NCI-H2081 treated with DMSO at 0.1 percent for 48 hours (cell line): ENCODE measurements at places on chromosomes 3 and 15.

- DNase-seq, result no peak
These were observed 104.8 kb downstream of the PPP2R3A start for GRCh38 chr3:136070334-136070733.

GRCh38 chr3:183447206-183448001 lies 19.0 kb upstream of the MCF2L2 start:
- DNase-seq, result peak; percentile 89

GRCh38 chr3:149895339-149895738 lies 75.4 kb downstream of the PFN2 start:
- no peak for DNase-seq

GRCh38 chr3:50242851-50243542 lies 7.0 kb downstream of the GNAI2 start:
- no peak for DNase-seq

DNA sequence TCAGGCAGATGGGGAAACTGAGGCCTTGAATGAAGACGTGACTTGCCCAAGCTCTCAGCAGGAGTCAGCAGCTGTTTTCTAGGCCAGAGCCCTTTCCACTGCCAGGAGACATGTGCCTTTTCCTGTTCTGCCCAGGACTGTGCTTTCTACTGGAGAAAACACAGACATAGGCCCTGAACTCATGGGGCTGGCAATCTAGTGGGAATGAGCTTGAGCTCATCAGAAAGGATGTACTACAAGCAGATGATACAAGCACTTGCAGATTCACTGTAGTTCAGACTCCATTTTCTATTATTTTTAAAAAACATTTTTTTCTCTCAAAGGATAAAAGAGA lies 14.4 kb downstream of the MASP1 start:
- DNase-seq, result no peak

- no peak for DNase-seq
These were observed 94.1 kb downstream of the FAM43A start for GRCh38 chr3:194779729-194780224.

DNA sequence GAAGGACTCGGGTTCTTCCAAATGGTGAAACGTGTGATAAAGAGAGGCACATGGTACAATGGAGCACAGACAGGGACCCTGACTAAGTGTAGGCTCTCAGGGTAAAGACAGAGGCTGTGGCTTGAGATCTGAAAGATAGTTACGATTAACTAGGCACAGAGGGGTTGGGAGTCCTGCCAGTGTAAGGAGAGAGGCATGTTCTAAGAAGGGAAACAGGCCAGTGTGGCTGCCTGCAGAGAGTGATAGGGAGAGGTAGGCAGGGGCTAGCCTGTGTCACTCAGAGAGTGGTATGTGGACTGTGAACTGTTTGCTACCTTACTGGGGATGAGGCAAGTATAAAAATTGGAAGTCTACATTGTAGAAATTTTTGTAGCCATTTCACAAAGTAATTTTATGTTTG lies 109.5 kb downstream of the PEX5L start:
- DNase-seq, result no peak

DNA sequence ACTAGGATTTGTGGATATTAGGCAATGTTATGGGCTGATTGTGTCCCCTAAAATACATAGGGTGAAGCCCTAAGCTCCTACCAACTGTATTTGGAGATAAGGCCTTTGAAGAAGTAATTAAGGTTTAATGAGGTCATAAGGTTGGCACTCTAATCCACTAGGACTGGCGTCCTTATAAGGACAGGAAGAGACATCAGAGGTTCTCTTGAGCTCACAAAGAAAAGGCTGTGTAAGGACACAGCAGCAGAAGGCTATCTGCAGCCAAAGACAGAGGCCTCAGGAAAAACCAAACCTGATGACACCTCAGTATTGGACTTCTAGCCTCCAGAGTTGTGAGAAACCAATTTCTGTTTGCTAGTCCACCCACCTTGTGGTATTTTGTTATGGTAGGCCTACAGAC lies 416.7 kb downstream of the ZBTB20 start:
- no peak for DNase-seq

DNA sequence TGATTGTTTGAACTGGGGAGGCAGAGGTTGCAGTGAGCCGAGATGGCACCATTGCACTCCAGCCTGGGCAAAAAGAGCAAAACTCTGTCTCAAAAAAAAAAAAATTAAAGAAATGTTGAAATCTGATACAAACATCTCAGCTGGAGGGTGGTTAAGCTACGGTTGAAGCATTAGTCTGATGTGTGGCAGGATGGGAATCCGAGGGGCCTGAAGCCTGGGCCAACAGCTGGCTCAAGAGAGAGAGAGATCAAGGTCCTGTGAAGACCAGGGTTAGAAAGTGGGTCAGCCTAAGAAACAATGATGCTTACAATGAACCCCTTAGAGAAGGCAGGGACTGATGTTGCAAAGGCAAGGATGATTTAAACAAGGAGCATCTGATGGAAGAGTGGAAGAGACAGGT lies 69.8 kb downstream of the CD200R1L start:
- DNase-seq, result no peak

- DNase-seq, result no peak
These were observed 28.6 kb downstream of the COLQ start for GRCh38 chr3:15492847-15493360.

DNA sequence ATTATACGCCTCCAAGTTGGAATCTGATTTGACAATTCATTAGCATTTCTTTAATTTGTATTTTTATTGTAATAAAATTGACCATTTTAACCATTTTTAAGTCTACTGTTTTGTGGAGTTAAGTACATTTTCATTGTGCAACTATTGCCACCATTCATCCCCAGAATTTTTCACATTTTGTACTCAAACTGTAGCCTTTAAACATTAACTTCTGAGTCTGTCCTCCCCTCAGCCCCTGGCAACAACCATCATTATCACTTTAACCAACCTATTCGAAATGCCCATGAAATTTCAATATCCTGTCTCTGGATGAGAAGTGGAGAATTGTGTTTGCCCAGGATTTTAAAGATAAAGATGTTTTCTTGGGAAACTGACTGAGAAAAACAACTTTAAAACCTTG lies 27.7 kb downstream of the IL1RAP start:
- DNase-seq, result no peak

DNA sequence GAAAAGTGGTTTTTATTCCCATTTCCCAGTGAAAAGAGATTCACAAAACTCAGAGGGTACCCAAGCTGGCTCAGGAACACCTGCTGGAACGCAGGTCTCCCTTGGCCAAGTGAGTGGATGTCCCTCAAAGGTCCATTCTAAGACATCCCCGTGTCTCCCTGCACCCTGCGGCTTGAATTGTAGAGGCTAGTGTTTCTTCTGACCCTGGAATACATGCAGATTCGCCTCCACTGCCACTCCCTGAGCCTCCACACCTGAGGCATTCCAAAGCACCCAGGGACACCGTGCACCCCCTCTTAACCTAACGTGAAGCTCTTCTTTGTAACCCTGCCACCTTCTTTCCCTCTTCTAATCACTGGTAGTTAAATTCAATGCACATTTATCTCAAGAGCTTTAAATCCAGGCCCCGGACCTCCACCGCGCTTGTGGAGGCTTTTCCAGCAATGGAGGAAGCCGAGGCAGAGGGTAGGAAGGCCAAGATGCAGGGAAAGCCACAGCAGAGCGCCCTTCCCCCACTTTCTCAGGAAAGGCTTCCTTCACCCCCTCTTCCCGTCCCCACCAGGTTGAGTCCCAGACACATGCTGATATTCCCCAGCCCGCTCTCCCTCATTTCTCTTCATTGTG lies 590 bp upstream of the ITGA11 start:
- DNase-seq, result no peak

GRCh38 chr3:52373676-52374075 lies 57.6 kb downstream of the DNAH1 start:
- DNase-seq, result no peak

- no peak for DNase-seq
These were observed 159.6 kb downstream of the MEIS2 start for GRCh38 chr15:36940636-36941260.

DNA sequence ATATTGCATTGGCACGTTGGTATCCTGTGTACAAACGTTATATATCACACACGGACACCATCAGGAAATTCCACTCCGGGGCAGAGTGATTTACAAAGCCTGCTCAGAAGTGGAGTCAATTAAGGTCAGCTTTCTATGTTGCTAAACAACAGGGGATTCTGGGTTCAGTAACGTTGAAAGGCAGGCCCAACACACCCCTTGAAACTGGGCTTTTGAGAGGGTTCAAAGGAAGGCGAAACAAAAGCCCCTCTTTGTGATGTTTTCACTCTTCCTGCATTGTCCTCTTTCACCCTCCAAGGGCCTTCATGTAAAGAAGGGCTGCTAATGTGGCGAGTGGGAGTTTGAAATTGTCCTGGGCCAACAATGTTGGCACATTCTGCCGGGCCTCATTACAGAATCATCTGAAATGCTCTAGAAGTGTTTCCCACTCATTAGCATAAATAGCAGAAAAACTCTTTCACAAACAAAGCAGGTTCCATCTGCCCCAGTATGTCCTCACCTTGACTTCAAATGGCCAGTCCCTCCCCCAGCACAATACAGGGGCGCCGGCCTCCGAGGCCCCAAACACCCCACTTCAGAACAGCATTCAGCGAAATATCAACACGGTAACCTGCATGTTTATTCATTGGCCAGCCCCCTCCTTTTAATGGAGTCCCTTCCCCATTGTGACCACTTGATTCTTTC lies 76.4 kb downstream of the HES1 start:
- no peak for DNase-seq

DNA sequence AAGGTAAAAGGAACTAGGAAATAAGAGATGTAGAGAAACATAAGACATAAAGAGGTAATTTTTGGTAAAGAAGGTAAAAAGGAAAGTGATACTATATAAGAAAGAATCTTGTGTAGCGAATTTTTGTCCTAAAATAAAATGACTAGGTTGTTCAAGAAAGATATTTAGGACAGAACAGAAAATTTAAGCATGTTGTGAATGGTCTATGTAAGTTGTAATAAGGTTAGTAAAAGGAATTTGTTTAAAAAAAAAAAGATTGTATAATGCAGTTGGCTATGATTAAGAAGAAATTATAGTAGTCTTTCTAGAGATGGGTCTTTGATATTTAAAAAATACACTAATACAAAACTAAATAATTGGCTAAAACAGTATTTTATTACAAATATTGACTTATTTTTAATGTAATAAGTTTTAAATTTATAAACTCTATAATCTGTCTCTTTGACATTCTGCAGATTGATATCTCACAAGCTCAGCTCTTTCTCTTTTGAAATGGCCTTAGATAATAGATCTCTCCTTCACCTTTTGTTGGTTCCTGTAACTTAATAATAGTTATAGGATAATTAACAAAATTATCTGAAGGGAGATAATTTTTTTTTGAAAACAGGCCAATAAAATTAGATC lies 3.7 kb upstream of the SLC41A3 start:
- DNase-seq, result no peak

GRCh38 chr3:45381168-45381852 lies 7.1 kb upstream of the LARS2 start:
- no peak for DNase-seq

GRCh38 chr15:22888120-22888859 lies 49.8 kb downstream of the NIPA2 start:
- no peak for DNase-seq

DNA sequence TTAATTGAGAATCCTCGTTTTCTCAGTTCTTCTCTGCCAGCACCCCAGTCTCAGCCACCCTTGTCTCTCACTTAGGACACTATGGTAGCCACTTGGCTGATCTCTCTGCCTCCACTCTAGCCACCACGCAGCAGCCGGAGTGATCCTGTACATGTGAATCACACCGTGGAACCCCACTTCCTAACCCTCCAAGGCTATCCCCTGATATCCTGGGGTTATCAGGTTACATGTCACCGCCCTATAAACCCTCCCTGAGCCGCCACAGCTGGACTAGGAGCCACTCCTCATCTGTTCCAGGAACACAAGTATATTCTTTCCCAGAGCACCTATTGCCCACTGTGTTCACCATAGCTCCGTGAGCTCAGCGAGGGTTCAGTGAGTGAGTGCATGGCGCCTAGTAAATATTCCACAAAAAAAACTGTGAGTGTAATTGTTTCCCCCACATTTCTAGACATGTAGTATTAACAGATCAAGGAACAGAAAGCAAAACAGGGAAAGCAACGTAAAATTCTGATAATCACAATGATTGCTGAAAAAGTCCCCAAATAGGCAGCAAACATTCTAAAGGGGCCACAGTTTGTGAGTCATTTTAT lies 661 bp upstream of the PARP14 start:
- no peak for DNase-seq

- DNase-seq, result no peak
These were observed 137.7 kb downstream of the IGF1R start for GRCh38 chr15:98785807-98786621.

- DNase-seq, result no peak
These were observed 75.0 kb downstream of the MEGF11 start for GRCh38 chr15:66178531-66178910.
